Activated CD4-positive, alpha-beta memory T cell treated with anti-CD3 and anti-CD28 coated beads, Interleukin-2, amount 10 ng/mL, durations not matched to agents 7 days and 5 days (primary cell): ENCODE measurements at places on chromosomes 4 and X. TPM values are rescaled to one million over a fixed set of nuclear protein-coding genes. Genes with fewer than 3 reads are reported as not detected.

The MBNL3 gene
- 26.6 TPM for total RNA-seq

The NXF2B gene
- total RNA-seq: not detected

The NKX1-1 gene
- not detected for total RNA-seq

The WDR17 gene
- 0.78 TPM for total RNA-seq

The BEX5 gene
- 5.2 TPM for total RNA-seq

The TMEM154 gene
- total RNA-seq: 50.0 TPM

The NLRP2B gene
- not detected for total RNA-seq

The FAM9C gene
- not detected for total RNA-seq

The MAGEB10 gene
- total RNA-seq: not detected

- no peaks in the 10 kb centered on the region for H3K36me3 ChIP-seq
- no peaks in the 10 kb centered on the region for H3K27me3 ChIP-seq
- no peak overlapping the region for H3K4me3 ChIP-seq
- H3K27ac ChIP-seq: no peak overlapping the region
These were observed 92.0 kb downstream of the PJA1 start for GRCh38 chrX:69073241-69073640.

GRCh38 chr4:79882806-79883205 lies 190.2 kb downstream of the ANTXR2 start:
- H3K27ac ChIP-seq: no peak overlapping the region
- H3K36me3 ChIP-seq: no peaks in the 10 kb centered on the region
- peaks cover 3% of the 10 kb centered on the region for H3K27me3 ChIP-seq
- DNase-seq: no peak
- H3K4me1 ChIP-seq: no peaks in the 10 kb centered on the region

DNA sequence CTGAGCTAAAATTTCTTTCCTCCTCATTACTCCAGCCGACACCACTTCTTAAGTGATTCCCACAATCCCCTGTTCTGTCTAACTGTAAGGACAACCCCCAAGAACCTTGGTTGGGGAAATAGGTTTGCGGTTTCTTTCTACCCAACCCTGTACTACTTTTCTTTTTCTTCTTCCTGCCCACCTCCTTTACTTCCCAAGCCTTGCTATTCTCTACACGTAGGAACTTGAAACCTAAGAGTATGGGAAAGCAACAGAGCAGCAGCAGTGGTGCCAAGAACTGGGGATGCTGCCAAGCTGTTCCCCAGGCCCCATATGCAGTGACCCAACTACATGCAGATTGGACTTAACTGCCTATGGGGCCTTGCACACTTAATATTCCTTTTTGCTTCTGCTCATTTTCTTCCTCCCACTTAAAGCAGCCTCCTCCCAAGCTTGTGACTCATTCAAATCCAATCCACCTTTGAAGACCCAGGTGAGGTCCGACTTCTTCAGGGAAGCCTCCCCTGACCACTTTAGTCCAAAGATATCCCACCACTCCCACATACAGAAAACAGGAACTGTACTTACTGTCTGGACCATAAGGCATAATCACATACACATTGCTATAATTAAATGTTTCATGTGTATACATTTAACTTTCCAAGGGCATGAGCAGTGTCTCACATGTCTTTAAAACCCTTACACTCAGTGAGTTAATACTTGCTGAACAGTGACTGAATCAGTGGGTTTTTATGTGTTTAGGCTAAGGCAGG lies 1.7 kb downstream of the FAM120C start:
- H3K27me3 ChIP-seq: no peaks in the 10 kb centered on the region
- H3K36me3 ChIP-seq: peaks cover 34% of the 10 kb centered on the region
- peaks cover 55% of the 10 kb centered on the region for H3K4me1 ChIP-seq
- peak overlapping the region; percentile 77 for H3K4me3 ChIP-seq
- DNase-seq: no peak

- peak; percentile 30 for DNase-seq
- H3K4me3 ChIP-seq: peak overlapping the region; percentile 91
- peak overlapping the region; percentile 61 for H3K27ac ChIP-seq
These were observed 797 bp downstream of the PKD2 start for GRCh38 chr4:88008122-88008742.

DNA sequence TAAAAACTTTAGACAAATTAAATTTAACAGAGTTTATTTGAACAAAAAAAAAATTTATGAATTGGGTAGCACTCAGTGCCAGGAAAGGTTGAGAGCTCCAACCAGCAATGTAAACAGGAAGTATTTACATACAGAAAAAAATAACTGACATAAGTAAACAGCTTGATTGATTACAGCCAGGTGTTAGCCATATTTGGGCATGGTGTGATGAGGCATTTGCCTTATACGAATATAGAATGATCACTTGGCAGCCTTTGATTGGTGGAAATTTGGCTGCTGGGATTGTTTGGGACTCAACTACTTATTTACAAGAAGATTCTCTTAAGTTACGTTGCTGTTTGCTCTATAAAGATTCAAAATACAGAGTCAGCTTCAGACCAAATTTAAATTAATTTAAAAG lies 172.0 kb downstream of the ADAM29 start:
- no peak overlapping the region for H3K27ac ChIP-seq
- H3K4me3 ChIP-seq: no peak overlapping the region
- no peaks in the 10 kb centered on the region for H3K4me1 ChIP-seq

- no peaks in the 10 kb centered on the region for H3K4me1 ChIP-seq
- no peaks in the 10 kb centered on the region for H3K27me3 ChIP-seq
- no peak for DNase-seq
- H3K27ac ChIP-seq: no peak overlapping the region
These were observed 472.6 kb upstream of the CPEB2 start for GRCh38 chr4:14529653-14530052.

- H3K4me3 ChIP-seq: no peak overlapping the region
- no peaks in the 10 kb centered on the region for H3K4me1 ChIP-seq
- H3K27ac ChIP-seq: no peak overlapping the region
- DNase-seq: no peak
These were observed 49.1 kb downstream of the RASGEF1B start for GRCh38 chr4:81422595-81422994.

DNA sequence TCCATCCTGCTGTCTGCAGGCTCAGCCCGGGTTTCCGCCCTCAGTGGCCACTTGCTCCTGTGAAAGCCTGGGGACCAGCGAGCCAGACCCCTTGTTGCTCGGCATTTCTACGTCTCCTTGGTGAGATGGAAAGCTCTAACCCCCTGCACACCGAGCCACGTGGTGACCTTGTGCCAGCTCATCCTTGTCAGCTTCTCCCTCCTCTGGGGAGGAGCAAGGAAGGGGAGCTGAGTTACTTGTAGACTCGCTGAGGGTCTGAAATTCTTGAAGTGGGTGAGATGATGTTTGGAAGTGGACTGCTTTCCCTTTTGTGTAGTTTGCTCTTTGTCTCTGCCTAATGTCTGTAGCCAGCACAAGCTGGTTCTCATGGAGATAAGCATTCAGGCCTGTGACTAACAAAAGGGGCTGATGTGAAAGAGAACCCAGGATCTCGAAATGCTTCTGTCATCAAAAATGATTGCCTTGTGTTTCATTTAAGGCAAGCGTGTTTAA lies 29.3 kb downstream of the RGS12 start:
- H3K27ac ChIP-seq: no peak overlapping the region
- H3K4me3 ChIP-seq: no peak overlapping the region
- peaks cover 4% of the 10 kb centered on the region for H3K27me3 ChIP-seq
- H3K36me3 ChIP-seq: no peaks in the 10 kb centered on the region
- no peaks in the 10 kb centered on the region for H3K4me1 ChIP-seq

DNA sequence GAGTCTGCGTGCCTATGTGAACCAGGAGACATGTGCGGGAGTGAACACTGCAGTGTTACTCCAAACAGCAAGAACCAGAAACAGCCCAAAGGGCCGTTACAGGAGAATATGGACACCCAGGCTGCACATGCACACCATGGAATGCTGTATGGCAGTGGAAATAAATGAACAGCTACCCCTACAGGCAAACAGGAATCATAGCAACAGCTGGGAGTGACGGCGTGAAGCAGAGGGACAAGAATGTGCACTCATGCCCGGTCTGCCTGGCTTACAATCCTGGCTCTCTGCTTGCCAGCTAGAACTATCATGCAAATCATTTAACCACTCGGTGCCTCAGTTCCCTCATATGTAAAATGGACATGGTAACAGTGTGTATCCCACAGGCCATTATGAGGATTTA lies 16.6 kb downstream of the GPKOW start:
- peaks cover 21% of the 10 kb centered on the region for H3K36me3 ChIP-seq
- H3K4me3 ChIP-seq: no peak overlapping the region
- DNase-seq: no peak
- no peaks in the 10 kb centered on the region for H3K27me3 ChIP-seq
- H3K4me1 ChIP-seq: peaks cover 1% of the 10 kb centered on the region

DNA sequence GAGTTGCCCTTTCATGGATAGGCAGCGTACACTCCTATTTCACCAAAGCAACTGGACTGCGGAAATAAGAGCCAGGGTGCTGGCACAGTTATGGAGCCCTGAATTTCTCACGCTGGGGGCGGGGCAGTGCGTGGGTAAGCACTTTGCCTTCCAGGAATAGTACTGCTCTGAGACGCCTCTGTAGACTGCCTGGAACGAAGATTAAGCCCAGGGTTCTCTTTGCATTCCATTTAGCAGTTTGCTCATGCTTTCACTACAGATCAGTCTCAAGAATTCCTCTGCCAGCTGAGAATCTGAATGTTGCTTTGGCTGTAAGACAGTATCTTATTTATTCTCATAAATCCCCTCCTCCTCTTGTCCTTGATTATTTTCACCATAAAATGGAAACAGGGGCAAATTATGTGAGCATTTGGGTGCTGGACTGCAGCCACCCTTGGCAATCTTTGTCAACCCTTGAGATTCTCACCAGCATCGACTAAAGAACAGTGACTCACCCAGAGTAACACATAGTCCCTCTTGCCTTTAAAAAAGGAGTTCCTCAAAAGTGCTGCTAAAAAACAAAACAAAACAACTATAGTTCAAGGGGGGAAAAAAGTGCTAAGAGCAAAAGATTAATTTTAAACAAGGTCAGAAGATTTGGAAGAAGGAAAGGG lies 88.9 kb upstream of the CITED1 start:
- H3K4me3 ChIP-seq: no peak overlapping the region
- H3K27ac ChIP-seq: no peak overlapping the region
- no peaks in the 10 kb centered on the region for H3K36me3 ChIP-seq
- no peak for DNase-seq
- no peaks in the 10 kb centered on the region for H3K27me3 ChIP-seq

- DNase-seq: no peak
- peak overlapping the region; percentile 97 for H3K4me3 ChIP-seq
- no peaks in the 10 kb centered on the region for H3K27me3 ChIP-seq
- H3K36me3 ChIP-seq: peaks cover 35% of the 10 kb centered on the region
- peak overlapping the region; percentile 80 for H3K27ac ChIP-seq
These were observed 1.0 kb upstream of the DCK start for GRCh38 chr4:70992391-70992881.

DNA sequence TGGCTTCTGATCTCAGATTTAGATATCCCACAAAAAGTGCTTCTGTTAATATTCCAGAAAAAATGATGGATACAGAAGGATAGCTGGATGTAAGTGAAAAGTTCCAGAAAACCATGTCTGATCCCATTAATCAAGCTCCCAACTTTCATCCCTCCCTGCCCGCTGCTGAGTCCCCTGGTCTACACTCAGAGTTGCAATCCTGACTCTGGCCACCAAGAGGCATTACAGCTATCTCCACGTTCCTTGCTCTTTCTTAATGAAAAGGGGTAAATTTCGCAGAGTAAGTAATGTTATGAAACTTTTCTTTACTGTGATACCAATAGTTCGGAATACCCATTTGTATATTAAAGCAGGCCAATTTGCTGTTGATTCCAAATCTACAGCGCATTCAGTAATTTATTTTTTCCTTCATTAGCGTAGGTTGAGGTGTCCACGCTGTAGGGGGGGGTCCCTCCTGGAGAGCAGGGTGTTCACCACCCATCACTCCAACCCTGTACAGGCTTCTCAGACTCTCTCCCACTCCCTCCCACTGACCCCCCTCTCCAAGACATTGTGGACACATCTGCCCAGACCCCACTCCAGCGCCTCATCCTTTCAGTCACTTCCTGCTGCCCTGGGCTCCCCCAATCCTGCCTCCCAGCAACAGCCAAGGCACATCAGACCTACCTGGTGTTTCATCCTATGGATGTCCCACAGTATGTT lies 55.1 kb downstream of the RAB40A start:
- peaks cover 30% of the 10 kb centered on the region for H3K4me1 ChIP-seq
- peak overlapping the region; percentile 56 for H3K27ac ChIP-seq
- no peaks in the 10 kb centered on the region for H3K27me3 ChIP-seq
- peak; percentile 22 for DNase-seq
- peak overlapping the region; percentile 87 for H3K4me3 ChIP-seq

DNA sequence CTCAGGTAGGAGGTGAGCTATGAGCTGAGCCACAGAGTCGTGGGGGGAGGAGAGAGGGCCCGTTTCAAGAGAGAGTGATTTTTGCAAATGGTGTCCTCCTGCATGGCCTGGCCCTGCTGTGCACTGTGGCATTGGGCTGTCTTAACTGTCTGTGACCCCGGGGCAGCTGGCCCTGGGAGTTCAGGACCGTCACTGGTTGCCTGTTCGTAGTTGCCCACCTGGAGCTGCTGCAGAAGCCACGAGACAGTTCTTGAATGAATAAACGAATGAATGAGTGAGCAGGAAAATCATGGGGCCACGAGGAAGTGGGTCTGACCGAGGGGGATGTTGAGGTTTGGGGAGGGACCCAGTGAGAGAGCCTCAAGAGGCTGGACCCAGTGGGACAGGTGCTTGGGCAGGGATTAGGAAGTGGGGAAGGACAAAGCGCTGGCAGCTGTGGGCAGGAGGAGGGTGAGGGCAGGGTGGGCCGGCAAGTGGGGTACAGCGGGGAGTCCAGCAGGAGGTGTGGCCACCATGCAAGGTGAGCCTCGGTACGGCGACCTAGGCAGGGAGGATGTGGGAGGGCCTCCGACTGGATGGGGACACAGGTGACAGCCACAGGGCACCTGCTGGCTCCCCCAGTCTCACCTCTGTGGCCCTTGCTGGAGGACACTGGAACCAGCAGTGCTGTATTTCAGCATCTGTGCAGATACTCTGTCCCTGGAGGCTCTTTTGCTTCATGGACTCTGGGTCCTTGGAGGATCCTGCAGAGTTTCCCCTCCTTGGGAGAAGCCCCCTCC lies 10.2 kb downstream of the RGS12 start:
- no peaks in the 10 kb centered on the region for H3K36me3 ChIP-seq
- H3K27ac ChIP-seq: peak overlapping the region; percentile 78
- H3K4me3 ChIP-seq: peak overlapping the region; percentile 62
- peak; percentile 58 for DNase-seq
- H3K4me1 ChIP-seq: peaks cover 51% of the 10 kb centered on the region

DNA sequence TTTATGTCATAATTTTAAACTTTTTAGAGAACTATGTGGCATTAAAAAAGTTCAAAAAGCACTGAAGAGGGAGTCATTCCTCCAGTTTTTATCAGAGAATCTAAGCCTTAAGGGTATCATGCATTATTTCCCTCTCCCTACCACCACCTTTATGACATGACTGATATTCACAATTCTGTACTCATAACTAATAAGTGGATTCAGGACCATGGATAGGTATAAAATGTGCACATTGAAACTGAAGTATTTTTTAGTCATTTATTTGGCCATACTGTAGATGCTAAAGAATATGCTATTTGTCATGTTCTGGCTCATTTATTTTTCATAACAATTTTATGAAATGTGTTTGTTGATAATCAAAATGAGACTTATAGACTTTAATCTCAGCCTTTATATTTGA lies 897.5 kb upstream of the AGA start:
- no peaks in the 10 kb centered on the region for H3K36me3 ChIP-seq
- DNase-seq: no peak
- no peaks in the 10 kb centered on the region for H3K27me3 ChIP-seq
- H3K4me1 ChIP-seq: no peaks in the 10 kb centered on the region
- H3K27ac ChIP-seq: no peak overlapping the region

- H3K4me1 ChIP-seq: peaks cover 39% of the 10 kb centered on the region
- no peak overlapping the region for H3K4me3 ChIP-seq
- H3K36me3 ChIP-seq: no peaks in the 10 kb centered on the region
- H3K27ac ChIP-seq: no peak overlapping the region
- no peak for DNase-seq
These were observed 66.6 kb downstream of the ATXN3L start for GRCh38 chrX:13253223-13253622.

GRCh38 chr4:178778496-178778895 lies 1336.3 kb upstream of the AGA start:
- H3K36me3 ChIP-seq: no peaks in the 10 kb centered on the region
- no peak for DNase-seq
- H3K4me1 ChIP-seq: no peaks in the 10 kb centered on the region
- H3K4me3 ChIP-seq: no peak overlapping the region
- no peak overlapping the region for H3K27ac ChIP-seq
